ENCODE measurements at places on chromosomes 1 and 21. TPM values are rescaled to one million over a fixed set of nuclear protein-coding genes. Genes with fewer than 3 reads are reported as not detected.

Gene PTGFR
- 0.26 TPM for total RNA-seq

GRCh38 chr1:101453844-101454243 is 217.0 kb downstream of the S1PR1 start:
- DNase-seq = no peak

DNA sequence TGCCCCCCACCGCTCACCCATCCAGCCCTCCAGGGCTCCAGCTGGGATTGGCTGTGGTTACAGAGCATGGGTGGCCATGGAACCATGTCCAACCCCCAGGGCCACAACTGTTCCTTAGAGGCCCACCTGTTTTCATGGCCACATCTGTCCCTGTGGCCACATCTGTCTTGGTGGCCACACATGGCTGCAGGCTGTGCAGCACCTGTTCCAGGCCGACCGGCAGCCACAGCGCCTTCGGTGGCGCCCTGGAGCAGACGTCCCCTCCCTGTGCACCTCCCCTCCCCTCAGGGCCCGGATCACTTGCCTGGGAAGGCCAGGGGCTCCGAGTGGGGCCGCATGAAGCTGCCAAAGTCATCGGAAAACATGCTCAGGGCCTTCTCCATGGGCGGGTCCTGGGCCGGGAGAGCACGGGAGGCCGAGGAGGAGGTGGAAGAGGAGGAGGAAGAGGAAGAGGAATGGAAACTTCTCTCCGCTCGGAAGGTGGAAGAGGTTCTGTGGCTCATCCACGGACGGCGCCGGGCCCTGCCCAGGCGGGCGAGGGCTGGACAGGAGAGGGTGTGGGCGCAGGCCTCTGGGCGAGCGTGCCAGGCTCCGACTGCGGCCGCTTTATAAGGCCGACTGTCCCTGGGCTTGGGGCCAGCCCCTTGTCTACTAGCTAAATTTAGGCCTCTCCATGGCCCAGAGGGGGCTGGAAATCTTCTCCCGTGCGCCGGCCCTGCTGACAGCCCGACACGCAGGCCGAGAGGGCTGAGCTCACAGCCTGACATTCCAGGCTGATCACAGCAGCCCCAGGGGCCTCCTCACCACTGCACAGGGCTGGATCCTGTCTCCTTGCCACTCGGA is at the start of gene HSPB7:
HSPB7 (minus strand) TSS at position 583 of the 843 bp plus-strand sequence; CDS start at position 503, 80 bp downstream.
- DNase-seq = no peak

DNA sequence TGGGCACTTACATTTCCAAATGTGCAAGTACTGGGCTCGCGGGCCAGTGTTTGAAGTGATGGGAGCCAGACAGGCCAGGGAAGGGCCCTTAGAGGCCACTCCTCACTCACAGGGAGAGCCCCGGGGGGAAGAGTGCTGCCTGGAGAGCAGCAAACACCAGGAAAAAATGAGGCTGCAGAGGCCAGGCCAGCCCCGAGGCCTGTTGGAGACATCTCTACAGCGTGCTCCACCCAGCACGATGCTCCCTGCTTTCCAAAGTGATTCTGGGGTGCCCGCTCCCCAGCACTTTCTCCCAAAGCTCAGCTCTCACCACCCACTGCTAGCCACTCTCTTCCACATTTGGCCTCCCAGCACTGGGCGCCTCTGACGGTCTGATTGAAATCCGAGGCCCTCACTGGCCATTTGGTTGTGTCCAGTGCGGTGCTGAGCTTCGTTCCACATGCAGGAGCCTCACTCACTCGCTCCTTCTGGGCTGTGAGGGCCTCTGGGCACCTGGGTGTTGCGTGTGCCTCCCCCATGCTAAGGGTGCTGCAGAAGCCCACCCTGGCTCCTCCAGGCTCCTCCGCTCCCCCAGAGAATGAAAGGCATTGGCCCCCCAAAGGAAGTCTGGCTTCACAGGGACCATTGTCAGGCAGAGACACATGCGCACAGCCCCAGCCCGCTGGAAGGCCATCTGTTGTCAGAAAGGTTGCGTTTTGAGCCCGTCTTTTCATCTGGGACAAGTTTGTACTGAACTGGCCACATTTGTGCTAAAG is 385.4 kb upstream of the VAMP3 start:
- no peak for DNase-seq

- DNase-seq = no peak
Measured at GRCh38 chr21:17438635-17439034, 74.2 kb upstream of the CXADR start.

DNA sequence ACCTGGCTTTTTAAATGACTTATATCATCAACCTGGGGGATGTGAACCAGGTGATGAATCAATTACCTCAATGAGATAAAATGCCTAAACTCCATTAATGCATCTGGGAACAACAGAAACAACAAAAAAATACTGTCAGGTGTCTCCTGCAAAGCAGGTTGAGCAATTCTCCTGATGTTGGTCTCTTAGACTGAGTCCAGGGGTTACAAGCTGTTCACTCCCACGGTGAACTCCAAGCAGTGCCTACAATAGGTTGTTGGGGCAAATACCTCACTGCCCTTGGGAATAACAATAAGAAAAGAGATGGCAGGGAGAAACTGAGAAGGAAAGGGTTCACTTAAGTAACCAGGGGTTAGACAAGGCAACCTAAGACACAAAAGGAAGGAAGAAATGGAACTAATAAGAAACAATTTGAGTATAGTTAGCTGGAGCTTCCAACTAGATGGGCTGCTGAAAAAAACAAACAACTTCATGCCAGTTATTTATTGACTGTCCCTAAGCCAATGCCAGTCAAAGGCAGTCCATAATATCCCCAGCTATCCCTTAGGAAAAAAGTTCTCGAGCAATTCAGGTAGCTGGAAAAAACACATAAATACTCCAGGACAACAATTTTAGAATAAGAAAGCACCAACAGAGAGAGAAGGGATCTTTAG is 97.6 kb upstream of the MAGI3 start:
- no peak for DNase-seq

DNA sequence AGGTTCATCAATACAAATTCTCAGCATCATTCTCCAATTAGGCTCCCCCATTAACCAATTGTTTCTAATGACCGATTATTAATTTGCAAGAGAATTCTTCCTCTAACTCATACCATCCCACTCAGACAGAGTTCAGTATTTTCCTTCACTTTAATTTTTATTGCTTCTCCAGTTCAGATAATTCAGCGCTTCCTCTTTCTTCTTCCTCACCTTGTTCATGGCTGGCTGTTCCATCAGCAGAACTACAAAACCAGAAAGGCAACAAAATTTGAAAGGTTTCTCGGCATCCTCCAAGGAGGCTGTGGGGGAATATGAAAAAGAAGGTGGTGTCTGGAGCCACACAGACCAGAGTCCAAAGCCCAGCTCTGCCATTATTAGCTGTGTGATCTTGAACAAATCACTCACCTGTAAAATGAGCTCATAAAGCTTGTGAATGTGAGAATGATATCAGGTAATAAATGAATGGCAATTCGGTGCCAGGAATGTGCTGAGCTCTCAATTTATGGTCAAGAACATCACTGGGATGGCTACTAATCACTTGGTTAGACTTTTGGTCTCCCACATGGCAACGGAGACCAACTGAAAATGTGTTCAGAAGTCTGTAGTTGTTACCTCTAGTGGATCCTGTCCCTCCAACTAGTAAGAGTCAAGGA is 11.7 kb upstream of the ZNF436 start:
- no peak for DNase-seq

DNA sequence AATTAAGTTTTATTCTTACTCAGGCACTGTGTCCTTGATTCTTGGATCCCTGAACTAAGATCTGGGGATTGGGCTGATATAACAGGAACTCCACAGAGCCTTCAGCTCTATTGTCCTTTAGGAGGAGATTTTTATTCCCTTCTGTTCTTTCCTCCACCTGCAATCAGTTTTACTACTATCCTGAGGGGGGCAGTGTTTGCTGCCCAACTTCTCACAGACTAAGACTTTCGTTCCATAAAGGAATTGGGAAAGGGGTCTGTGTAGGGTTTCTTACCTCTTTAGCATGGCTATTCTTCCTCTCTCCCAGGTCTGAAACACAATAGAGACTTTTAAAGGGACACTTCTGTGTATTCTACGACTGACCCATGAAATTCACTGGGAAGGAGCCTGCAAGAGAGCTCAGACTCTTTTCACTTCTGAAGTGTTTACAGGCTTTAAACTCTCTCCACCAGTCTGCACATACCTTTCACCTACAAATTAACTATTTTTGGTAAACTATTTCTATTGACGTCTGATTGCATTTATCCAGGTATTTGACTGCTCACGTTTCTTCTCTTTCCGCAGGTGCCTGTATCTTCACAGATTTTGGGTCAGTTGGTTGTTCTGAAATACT is 103.3 kb upstream of the DEPDC1 start:
- peak; percentile 8 for DNase-seq
